ENCODE measurements at places on chromosomes 7 and 10. TPM values are rescaled to one million over a fixed set of nuclear protein-coding genes. Genes with fewer than 3 reads are reported as not detected.

SLC39A12 gene
- total RNA-seq, result not detected

MYOF gene
- 183 TPM for total RNA-seq

SFRP4 gene
- total RNA-seq, result 4.0 TPM

TBATA gene
- not detected for total RNA-seq

TBL2 gene
- 49.3 TPM for total RNA-seq

ELOVL3 gene
- total RNA-seq, result 0.28 TPM

All from A549 treated with GW870086 at 1 μM for 4 hours (cell line).